Lower lobe of right lung (tissue), 2 donors: ENCODE measurements at places on chromosomes 1 and 21. TPM values are rescaled to one million over a fixed set of nuclear protein-coding genes. Genes with fewer than 3 reads are reported as not detected.

The SPRR2A gene
- not detected for total RNA-seq

The OR2T29 gene
- not detected for total RNA-seq

- no peaks in the 10 kb centered on the region for H3K27me3 ChIP-seq
- H3K4me1 ChIP-seq: peaks cover 21% of the 10 kb centered on the region
- peak overlapping the region; percentile 42 for H3K4me3 ChIP-seq
- peak overlapping the region; percentile 57 for H3K27ac ChIP-seq
- DNase-seq: peak; percentile 54
- H3K36me3 ChIP-seq: no peaks in the 10 kb centered on the region
Observed at GRCh38 chr21:38376235-38376634, 119.4 kb downstream of the KCNJ15 start.

- no peak overlapping the region for H3K4me3 ChIP-seq
- H3K4me1 ChIP-seq: no peaks in the 10 kb centered on the region
Observed at GRCh38 chr1:78533527-78533926, 42.8 kb downstream of the PTGFR start.
